Activated T-cell treated with anti-CD3 and anti-CD28 coated beads, Interleukin-2, amount 50 U/mL, for 72 hours (primary cell): ENCODE measurements at places on chromosomes 13 and 19. TPM values are rescaled to one million over a fixed set of nuclear protein-coding genes. Genes with fewer than 3 reads are reported as not detected.

The ZNF44 gene
- 10.8 TPM for total RNA-seq

The NCLN gene
- total RNA-seq = 38.7 TPM

The PDX1 gene
- not detected for total RNA-seq

The IL4I1 gene
- total RNA-seq = 16.7 TPM

The FPR1 gene
- not detected for total RNA-seq

The DPF1 gene
- total RNA-seq = 0.65 TPM

The ZNF229 gene
- total RNA-seq = 1.4 TPM

The SLITRK1 gene
- not detected for total RNA-seq

The LYPD3 gene
- total RNA-seq = 4.1 TPM

The LRRC63 gene
- 1.0 TPM for total RNA-seq

The SOHLH2 gene
- total RNA-seq = not detected

The GJB6 gene
- 9.5 TPM for total RNA-seq

The UBE2L5 gene
- not detected for total RNA-seq

The KLK10 gene
- not detected for total RNA-seq

The ZNF284 gene
- total RNA-seq = 3.3 TPM

The HPN gene
- 0.19 TPM for total RNA-seq

The MEDAG gene
- 0.09 TPM for total RNA-seq

The SBK3 gene
- not detected for total RNA-seq

The ELSPBP1 gene
- not detected for total RNA-seq

The BCL3 gene
- total RNA-seq = 208 TPM

The IGFL1 gene
- not detected for total RNA-seq

The PABPC3 gene
- total RNA-seq = 0.58 TPM

The LILRA6 gene
- not detected for total RNA-seq

The MYO16 gene
- not detected for total RNA-seq

The ZNF579 gene
- total RNA-seq = 9.4 TPM

The SIGLEC10 gene
- 1.4 TPM for total RNA-seq

The COL4A2 gene
- total RNA-seq = not detected

The KLK6 gene
- not detected for total RNA-seq

The PSG3 gene
- total RNA-seq = not detected

The C13orf42 gene
- not detected for total RNA-seq

The COL5A3 gene
- 5.0 TPM for total RNA-seq

The EFNA2 gene
- total RNA-seq = not detected

The ZNF575 gene
- total RNA-seq = 4.3 TPM

The ZNF43 gene
- 35.5 TPM for total RNA-seq

The DOHH gene
- 13.5 TPM for total RNA-seq

The CAPN12 gene
- 8.3 TPM for total RNA-seq

The EPSTI1 gene
- 18.6 TPM for total RNA-seq

The FFAR3 gene
- total RNA-seq = 6.6 TPM

The SEMA6B gene
- total RNA-seq = 0.05 TPM

The F2RL3 gene
- total RNA-seq = not detected

The KLK15 gene
- total RNA-seq = not detected

The PSG11 gene
- total RNA-seq = not detected

The RXFP2 gene
- not detected for total RNA-seq

The CEBPA gene
- total RNA-seq = 0.82 TPM

The HRC gene
- not detected for total RNA-seq

The ZNF766 gene
- total RNA-seq = 33.5 TPM

The TEX29 gene
- 1.5 TPM for total RNA-seq

The CLDN10 gene
- not detected for total RNA-seq
